ENCODE measurements at places on chromosomes 3 and 15. TPM values are rescaled to one million over a fixed set of nuclear protein-coding genes. Genes with fewer than 3 reads are reported as not detected.
A peak's percentile ranks its signal among the peaks of the same experiment; 100 is the strongest.

DNA sequence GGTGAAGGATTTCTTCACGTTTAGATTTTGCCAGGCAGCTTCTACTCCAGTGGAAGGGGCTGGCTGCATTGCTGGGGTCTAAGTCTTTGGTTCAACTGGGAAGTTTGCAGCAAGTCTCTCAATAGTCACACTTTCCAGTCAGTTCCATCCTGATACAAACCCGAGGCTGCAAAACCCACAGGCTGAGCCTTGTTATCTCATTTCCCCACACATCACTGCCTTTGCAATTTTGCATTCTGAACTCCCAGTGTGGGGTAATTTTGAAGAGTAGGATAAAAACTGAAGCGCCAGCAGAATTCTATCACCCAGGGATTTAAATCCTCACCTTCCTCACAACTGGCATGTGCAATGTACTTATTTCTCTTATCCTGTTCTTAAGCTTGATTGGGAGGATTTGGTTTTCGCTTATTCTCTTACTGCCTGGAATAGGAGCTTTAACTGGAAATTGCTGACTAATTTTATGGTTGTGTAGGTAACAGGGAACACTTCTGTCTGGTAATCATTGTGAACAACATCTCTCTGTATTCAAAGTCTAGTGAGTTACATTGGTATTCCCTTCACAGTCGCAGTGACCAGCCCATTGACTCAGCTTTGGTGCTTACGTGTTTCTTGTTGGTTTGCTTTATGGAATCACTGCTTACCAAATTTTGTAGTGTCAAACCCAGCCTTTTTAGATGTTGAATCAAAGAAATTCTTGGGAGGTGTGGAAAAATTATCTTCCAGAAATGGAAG is 142.0 kb upstream of the TOPAZ1 start:
- DNase-seq = no peak

CDCP1 gene
- total RNA-seq = not detected

DNA sequence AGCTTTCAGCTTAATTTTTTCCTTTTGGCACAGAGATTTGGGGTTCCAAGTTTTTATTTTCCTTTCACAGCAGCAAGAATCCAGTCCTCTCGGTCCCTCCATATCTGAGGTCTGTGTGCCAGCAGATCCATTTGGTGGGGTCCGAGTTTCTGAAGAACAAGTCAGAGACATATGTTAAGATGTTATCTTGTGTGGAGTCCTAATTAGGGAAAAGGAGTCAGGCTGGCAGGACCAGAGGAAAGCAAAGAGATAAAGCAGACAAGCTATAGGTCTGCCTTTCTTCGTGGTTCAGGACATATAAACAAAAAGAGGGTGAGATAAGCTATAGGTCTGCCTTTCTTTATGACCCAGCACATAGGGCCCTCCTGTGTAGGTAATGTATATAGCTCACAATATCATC is 54.9 kb downstream of the TMED3 start:
- no peak for DNase-seq

GRCh38 chr3:152257563-152258035 is 11.1 kb upstream of the MBNL1 start:
- DNase-seq = no peak

GRCh38 chr3:55423782-55424181 is 63.3 kb downstream of the WNT5A start:
- no peak for DNase-seq

- no peak for DNase-seq
Measured at GRCh38 chr15:70084461-70084860, 13.3 kb downstream of the TLE3 start.

GRCh38 chr3:72398781-72399180 is 449.5 kb downstream of the SHQ1 start:
- DNase-seq = no peak

GRCh38 chr3:126370055-126370454 is 12.8 kb upstream of the KLF15 start:
- no peak for DNase-seq

DNA sequence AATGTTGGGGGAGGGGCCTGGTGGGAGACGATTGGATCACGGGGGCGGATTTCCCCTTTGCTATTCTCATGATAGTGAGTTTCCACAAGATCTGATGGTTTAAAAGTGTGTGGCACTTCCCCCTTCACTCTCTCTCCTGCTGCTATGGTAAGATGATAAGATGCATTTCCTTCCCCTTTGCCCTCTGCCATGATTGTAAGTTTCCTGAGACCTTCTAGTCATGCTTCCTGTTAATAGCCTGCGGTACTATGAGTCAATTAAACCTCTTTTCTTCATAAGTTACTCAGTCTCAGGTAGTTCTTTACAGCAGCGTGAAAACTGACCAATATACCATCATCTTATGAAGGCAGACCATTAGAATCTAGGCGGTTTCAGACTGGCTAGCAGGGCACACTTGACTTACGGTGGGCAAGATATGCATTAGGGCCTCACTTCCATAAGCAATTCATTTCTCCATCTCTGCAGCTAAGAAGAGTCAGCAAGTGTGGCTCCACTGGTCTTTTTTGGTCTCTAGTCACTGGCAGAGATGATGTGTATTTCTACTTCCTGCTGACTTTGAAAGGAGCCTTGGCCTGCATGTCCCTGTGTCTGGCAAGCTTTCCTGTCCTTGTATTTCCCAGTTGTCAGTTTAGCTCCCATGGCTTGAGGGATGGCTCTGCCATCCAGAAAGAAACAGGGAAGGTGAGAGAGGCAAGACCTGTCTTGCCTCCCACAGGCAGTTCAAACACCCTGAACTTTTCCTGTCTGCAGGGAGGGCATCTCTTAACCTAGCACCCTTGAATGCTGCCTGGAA is 109.0 kb upstream of the ADAMTS9 start:
- peak; percentile 54 for DNase-seq

DNA sequence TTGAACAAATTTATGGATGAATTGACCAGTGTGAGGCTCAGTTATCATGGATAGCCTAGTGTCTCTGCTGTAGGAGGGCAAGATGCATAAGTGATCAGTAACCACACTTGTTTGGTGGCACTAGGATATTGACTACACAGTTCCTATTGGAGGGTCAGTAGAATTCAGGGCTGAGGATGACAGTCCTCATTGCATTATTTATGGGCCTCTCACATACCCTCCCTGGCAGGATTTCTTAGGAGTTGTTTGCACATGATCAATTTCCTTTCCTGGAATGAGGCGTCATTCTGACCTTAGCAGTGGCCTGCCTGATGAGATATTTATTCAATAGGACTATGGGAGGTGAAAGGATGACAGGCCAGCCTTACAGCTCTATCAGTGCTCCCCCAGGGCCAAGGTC is 125.1 kb upstream of the AGBL1 start:
- no peak for DNase-seq

DNA sequence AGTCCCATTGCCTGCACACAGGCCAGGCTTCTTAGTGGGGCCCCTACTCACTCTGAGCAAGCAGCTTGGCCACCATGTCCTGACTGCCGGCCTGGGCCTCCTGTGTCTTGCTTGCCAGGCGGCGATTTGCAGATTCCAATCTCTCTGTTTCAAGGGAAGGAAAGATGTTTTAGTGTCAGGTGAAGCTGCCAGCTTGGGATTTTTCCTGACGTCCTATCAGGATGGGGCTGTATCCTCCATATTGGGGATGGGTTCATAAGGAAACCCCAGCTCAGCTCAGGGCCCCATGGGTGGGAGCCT is 8.5 kb downstream of the AMOTL2 start:
- no peak for DNase-seq

GHSR gene
- total RNA-seq = not detected

DNA sequence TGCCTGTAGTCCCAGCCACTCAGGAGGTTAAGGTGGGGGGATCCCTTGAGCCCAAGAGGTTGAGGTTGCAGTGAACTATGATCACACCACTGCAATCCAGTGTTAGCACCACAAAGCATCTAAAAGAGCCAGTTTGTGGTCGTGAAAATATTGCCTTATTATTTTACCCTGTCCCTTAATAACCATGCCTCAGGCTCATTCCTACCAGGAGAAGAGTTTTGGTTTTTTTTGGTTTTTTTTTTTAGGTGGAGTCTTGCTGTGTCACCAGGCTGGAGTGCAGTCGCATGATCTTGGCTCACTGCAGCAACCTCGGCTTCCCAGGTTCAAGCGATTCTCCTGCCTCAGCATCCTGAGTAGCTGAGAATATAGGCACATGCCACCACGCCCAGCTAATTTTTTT is 17.9 kb upstream of the AVEN start:
- DNase-seq = no peak

CA12 gene
- 3.8 TPM for total RNA-seq

GRCh38 chr3:188370081-188370830 is 216.3 kb downstream of the LPP start:
- no peak for DNase-seq

GRCh38 chr3:19334120-19334519 is 185.8 kb downstream of the KCNH8 start:
- DNase-seq = no peak

ZNF502 gene
- 0.41 TPM for total RNA-seq

FOXL2NB gene
- total RNA-seq = not detected

GRCh38 chr15:76972389-76973361 is 22.3 kb upstream of the PSTPIP1 start:
- DNase-seq = no peak

- no peak for DNase-seq
Measured at GRCh38 chr15:71899674-71900073, 89.3 kb downstream of the NR2E3 start.

DNA sequence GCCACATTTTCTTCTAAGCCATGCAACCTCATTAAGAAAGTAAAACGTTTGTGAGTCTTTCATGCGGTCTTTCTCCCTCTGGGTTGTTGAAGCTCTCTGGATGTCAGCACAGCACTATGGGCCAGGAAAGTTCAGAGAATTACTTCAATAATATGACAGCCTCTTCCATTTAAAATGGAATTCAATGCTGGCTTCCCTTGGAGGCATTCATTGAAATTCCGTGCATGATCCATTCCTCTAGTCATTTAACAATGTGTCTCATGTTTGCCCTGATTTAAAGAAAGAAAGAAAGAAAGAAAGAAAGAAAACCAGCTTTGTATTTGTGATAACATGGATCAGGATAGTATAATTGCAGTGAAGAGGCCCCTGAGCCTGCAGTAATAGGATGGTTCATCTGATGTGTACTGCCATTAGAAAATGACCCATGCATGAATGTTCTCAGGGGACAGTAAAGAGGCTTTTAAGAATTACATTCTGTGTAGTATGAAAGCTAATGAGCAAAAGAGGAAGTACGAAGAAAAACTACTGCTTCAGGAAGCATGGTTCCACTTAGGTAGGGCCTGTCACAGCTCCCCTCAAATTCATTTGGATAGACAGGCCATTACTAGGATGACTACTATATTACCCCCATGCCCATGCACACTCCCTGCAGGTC is 146.0 kb downstream of the ARPP21 start:
- no peak for DNase-seq

ATP10A gene
- 14.1 TPM for total RNA-seq

PLCB2 gene
- total RNA-seq = 145 TPM

All from G401 (cell line).